Activated CD4-positive, alpha-beta T cell treated with anti-CD3 and anti-CD28 coated beads, Interleukin-2, amount 10 ng/mL, durations not matched to agents 7 days and 5 days (primary cell): ENCODE measurements at places on chromosomes 5 and 9.

GRCh38 chr5:68261569-68262065 is 46.1 kb downstream of the PIK3R1 start:
- no peak for DNase-seq

GRCh38 chr9:22337261-22337660 is 109.4 kb upstream of the DMRTA1 start:
- no peak for DNase-seq

DNA sequence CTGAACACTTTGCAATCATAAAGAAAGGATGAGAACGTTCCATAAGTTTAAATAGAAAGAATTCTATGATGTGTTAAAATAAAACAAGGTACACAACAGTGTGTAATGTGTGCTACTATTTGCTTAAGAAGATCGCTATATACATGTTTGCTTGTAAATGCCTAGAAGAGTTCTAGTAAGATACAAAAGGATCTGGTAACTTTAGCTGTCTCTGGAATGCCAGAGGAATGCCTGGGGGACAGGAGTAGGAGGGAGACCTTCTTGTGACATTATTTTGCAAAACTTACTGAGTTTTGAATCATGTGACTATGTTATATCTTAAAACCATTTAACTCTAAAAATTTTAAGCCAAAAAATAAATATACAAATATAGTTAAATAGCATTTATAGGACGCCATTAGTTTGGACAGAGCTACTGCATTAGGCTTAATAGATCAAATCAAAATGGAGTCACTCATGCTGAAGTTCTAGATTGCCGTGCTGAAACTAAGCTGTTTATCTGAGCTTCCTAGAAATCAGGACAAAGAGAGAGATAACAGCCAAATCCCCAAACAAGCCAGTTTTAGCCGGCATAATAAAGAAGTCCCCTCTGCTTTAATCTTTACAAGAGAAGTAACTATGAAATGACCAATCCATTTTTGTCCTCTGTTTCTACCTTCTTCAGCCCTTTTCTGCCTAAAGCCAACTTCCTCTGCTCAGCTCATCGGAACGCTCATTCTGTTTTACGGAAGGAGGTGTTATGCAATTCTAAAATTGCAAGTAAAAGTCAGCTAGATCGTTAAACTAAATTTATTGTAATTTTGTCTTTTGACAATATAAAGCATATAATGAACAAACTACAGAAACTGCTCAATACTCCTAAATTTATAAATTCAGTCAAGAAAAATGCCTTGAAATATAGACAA is 44.8 kb downstream of the LIX1 start:
- no peak for DNase-seq

DNA sequence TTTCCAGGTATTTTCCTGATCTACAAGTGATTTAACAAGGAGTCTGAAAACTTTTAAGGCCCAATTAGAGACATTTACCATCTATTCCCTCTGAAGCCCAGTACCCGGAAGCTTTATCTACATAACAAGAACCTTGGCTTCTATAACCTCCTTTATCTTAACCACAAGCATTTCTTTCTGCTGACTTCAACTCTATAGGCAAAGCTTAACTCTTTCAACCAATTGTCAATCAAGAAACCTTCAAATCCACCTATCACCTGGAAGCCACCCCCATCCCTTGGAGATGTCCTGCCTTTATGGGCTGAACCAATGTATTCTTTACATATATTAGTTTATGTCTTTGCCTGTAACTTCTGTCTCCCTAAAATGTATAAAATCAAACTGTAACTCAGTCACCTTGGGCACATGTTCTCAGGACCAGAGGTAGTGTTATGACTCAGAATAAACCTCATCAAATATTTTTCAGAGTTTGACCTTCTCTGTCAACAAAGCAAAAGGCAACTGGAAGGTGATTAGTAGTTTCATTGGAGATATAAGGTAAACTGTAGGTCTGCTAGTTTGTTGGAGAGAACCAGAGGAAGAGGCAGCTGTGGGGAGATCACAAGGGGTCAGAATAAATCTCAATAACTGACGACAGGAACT is 13.0 kb upstream of the RIMOC1 start:
- DNase-seq = no peak

- DNase-seq = no peak
Measured at GRCh38 chr9:9819886-9820285, 792.9 kb downstream of the PTPRD start.

- no peak for DNase-seq
Measured at GRCh38 chr5:81606150-81606549, 144.7 kb downstream of the SSBP2 start.

GRCh38 chr9:124485936-124486335 is 21.3 kb downstream of the NR5A1 start:
- DNase-seq = no peak

- no peak for DNase-seq
Measured at GRCh38 chr9:81849631-81850259, 78.5 kb upstream of the SPATA31D4 start.
